ENCODE measurements at places on chromosomes 1 and 21.

- DNase-seq, result peak; percentile 33
Measured at GRCh38 chr1:185603158-185603557, 131.0 kb upstream of the HMCN1 start.

- no peak for DNase-seq
Measured at GRCh38 chr21:42142627-42143026, 71.5 kb downstream of the UMODL1 start.

GRCh38 chr1:85463731-85464496, 1.0 kb downstream of the DDAH1 start:
- DNase-seq, result peak; percentile 52

DNA sequence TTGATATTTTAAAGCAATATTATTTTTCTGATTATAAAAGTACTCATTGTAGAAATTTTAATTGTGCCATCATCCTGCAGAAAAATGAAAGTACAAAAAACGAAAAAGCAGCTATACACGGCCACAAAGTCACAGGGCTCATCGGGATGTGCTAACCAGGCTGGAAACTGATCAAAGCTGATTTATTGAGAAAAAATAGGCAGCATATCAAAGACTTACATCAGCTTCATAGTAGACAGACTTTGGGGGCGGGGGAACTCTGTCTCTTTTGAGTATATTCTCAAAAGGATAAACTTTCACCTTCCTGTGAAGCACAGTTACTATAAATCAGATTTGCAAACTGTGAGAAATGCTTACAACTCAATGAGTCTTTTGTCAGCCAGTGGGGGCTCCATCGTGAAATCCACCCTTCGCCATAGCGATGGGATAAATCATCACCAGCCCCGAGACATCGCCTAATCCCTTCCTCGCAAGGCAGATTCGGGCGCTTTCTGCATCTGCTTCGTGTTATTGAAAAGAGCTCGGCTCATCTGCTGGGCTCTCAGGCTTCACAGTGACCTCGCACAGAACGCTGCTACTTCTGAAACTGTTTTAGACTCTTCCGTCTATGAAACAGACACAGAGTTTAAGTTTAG, 69.2 kb upstream of the ERG start:
- no peak for DNase-seq

- no peak for DNase-seq
Measured at GRCh38 chr1:145960468-145961108, 2.8 kb upstream of the LIX1L start.

DNA sequence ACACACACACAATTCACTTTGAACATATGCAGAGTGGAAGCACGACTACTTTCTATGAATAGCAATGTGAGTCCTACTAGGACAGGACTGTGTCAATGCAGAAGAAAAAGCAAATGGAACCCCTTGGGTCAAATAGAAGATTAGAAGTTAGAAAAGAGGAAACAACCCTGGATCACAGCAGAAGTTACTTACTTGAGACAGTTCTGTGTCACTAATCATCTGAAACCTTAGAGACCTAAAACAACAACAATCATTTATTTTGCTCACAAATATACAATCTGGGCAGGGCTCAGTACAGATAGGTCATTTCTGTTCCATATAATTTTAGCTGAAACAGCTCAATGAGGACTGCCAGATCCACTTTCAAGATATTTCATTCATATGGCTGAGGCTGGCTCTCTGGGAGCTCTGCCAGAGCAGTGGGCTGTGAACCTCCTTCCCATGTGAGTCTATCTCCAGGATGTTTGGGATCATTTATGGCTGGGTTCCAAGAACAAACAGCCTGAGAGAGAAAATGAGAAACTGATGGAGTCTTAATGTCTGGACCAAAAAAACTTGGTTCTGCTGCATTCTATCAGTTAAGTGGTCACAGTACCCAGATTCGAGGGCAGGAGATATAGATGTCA, 42.5 kb upstream of the IL10 start:
- peak; percentile 61 for DNase-seq

- DNase-seq, result no peak
Measured at GRCh38 chr1:160907976-160908375, 23.0 kb upstream of the ITLN1 start.

- DNase-seq, result peak; percentile 14
Measured at GRCh38 chr1:203148127-203148526, 20.6 kb downstream of the ADORA1 start.

DNA sequence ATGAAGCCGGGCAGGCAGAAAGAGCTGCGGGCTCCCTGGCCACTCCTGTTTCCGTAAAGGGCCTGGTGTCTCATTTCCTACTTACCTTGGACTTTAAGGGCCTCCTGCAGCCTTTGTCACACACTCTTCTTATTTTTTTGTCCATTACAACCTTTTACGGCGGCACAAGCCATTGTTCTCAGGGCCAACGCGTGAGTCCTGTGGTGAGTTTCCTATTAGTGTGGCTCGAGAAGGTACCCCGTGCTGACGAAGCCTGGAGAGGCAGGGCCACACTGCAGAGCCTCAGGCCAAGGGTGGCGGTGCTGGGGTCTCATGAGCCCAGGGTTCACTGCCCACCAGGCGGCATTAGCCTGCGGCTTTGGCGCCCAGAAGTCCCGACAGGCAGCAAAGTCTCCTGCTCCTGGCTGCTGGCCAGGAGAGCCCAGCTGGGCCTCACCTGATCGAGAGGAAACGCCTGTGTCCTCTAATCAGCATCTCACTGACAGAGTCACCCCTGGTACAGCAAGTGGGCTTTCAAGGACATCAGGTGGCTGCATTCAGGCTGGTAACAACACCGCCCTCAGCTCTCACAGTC, 62.0 kb downstream of the SIK1 start:
- no peak for DNase-seq

DNA sequence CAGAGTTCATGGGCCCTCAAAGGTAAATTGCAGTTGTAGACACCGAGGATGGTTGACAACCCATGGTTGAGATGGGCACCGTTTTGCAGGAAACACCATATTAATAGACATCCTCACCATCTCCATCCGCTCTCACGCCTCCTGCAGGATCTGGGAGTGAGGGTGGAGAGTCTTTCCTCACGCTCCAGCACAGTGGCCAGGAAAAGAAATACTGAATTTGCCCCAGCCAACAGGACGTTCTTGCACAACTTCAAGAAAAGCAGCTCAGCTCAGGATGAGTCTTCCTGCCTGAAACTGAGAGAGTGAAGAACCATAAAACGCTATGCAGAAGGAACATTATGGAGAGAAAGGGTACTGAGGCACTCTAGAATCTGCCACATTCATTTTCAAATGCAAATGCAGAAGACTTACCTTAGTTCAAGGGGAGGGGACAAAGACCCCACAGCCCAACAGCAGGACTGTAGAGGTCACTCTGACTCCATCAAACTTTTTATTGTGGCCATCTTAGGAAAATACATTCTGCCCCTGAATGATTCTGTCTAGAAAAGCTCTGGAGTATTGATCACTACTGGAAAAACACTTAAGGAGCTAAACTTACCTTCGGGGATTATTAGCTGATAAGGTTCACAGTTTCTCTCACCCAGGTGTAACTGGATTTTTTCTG, 9.3 kb downstream of the SLAMF8 start:
- DNase-seq, result no peak

GRCh38 chr1:147837964-147838292, 64.7 kb upstream of the GJA8 start:
- no peak for DNase-seq

- no peak for DNase-seq
Measured at GRCh38 chr1:218823291-218823900, 350.3 kb upstream of the LYPLAL1 start.

GRCh38 chr1:166080277-166080966, 86.4 kb downstream of the FAM78B start:
- no peak for DNase-seq

- peak; percentile 98 for DNase-seq
Measured at GRCh38 chr1:39609618-39610331, 29.7 kb downstream of the HEYL start.

DNA sequence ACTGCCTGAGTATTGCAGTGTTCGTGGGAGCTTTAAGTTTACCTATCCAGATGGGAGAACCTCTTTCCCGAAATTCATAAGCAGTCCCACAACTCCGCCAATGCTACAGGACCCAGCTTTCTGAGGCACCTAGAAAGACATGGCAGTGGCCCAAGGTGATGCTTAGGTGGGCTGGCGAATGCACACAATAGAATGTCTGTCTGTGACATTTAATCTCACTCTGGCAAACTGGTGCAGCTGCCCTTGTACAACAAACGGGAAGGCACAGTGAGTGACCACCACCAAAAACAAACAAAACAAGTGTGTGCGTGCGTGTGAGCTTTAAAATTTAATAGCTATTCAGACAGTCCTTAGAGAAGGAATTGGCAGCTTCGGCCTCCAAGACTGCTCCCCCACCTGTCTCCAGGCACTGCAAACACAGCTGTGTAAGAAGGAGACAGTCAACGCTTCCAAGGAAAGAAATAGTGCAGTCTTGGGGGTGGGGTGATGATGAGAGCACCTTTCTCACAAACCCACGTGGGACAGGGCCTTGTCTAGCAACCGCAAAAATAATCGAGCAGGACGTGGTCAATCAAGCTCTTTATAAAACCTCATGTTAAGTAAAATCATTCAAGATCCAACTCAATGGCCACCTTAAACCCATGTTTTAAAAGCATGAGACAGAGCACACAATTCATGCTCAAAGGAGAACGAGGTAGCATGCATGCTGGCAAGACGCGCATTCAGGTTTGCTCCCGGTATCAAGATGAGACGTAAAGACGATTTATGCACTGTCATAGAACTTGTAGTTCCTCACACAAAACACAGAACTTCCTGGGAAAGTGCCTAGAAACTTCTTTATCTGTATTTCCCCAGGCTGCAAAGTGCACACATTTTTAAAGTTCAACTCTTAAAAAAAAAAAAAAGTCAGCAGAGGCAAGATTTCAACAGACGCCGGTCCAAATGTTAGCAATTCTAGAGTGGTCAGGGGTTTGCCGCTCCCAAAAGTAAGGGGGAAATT, 84.1 kb downstream of the TM2D1 start:
- DNase-seq, result no peak

- no peak for DNase-seq
Measured at GRCh38 chr1:85563139-85563538, 17.4 kb upstream of the CCN1 start.

GRCh38 chr1:43975249-43975961, 645 bp downstream of the ATP6V0B start:
- no peak for DNase-seq

GRCh38 chr1:226653311-226653921, 85.7 kb downstream of the ITPKB start:
- DNase-seq, result no peak

GRCh38 chr1:13700521-13701270, 708 bp downstream of the PRDM2 start:
- DNase-seq, result no peak

DNA sequence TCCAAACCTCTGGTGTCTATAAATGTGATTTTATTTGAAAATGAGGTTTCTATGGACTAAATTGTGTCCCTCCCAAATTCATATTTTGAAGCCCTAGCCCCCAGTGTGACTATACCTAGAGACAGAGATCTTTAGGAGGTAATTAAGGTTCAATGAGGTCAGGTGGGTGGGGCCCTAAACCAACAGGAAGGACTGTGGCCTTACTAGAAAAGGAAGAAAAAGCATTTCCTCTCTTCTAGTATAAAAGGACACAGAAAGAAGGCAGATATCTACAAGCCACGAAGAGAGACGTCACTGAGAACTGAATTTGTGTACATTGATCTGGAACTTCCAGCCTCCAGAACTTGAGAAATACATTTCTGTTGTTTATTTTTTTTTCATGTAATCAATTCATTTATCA, 123.1 kb upstream of the RUNX1 start:
- DNase-seq, result no peak

GRCh38 chr1:169511316-169512005, 25.7 kb upstream of the SLC19A2 start:
- DNase-seq, result no peak

DNA sequence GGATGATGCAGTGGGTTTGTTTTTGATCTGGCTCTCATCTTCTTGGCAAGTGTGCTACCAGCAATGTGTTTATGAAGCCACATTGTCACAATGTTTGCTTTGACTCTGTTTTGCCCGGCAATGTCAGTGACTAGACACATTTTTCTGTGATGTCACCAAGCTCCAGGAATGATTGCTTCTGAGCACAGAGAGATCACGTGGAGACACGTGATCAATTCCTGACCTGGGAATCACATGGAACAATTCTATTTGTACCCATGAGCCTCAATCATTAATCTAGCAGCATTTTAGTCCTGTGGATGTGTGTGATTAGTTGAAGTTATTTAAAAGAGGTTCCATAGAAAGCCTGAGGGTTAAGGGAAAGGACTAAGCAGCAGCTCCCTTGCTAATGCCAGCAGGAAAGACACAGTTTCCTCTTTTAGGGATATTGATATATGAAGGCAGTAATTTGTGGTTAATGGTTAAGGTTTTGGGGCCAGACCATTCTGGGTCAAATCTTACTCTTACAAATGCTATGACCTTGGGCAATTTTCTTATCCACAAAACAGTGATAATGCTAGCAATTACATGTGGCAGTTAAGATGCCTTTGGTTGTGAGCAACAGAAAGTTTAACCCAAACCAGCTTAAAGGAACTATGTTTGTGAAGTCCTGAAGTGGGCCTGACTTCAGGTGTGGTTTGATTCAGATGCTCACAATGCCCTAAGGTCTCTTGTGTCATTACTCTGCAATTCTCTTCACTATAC, 59.0 kb downstream of the FASLG start:
- DNase-seq, result no peak

DNA sequence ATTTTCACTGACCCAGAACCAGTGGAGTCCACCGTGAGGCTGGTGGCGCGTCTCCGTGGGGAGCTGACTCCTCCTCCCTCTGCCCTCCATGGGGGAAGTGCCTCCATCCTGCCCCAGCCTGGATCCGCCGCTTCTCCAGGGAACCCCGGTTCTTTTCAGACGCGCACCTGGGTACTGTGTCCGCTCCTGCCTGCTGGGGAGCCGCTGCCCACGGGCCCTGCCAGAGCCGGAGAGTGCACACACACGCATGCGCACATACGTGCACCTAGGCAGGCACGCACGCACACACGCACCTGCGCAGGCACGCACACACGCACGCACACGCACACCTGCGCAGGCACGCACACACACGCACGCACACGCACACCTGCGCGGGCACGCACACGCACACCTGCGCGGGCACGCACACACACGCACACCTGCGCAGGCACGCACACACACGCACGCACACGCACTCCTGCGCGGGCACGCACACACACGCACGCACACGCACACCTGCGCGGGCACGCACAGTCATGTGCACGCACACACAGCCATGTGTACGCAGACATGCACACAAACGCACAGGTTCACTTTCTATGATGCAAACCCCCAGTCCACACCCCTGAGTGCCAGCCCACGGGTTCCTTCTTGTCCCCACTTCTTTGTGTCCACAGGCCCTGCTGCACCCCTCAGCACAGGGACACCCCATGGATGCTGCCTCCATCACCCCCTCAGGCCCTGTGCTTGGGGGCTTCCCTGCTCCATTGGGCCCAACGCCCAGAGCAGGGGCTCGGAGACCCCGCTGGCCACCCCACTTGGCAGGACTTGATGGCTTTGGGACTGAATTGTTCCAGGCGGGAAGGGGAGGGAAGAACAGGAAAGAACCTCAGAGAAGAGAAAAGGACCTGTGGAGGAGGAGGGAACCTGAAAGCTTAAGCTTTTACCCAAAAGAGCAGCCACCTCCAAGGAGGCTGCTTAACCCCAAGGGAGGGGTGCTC, 42.7 kb downstream of the MORN1 start:
- DNase-seq, result no peak

GRCh38 chr1:81731989-81732388, 68.7 kb upstream of the ADGRL2 start:
- DNase-seq, result no peak

All from NCI-H1694 (cell line).